ENCODE measurements at places on chromosomes 13 and 19. TPM values are rescaled to one million over a fixed set of nuclear protein-coding genes. Genes with fewer than 3 reads are reported as not detected.

- peaks cover 31% of the 10 kb centered on the region for H3K4me1 ChIP-seq
- H3K36me3 ChIP-seq, result no peaks in the 10 kb centered on the region
- no peak for DNase-seq
- no peak overlapping the region for H3K27ac ChIP-seq
- peak overlapping the region; percentile 88 for H3K4me3 ChIP-seq
Observed at GRCh38 chr19:7393939-7394730, 45.4 kb downstream of the ARHGEF18 start.

DNA sequence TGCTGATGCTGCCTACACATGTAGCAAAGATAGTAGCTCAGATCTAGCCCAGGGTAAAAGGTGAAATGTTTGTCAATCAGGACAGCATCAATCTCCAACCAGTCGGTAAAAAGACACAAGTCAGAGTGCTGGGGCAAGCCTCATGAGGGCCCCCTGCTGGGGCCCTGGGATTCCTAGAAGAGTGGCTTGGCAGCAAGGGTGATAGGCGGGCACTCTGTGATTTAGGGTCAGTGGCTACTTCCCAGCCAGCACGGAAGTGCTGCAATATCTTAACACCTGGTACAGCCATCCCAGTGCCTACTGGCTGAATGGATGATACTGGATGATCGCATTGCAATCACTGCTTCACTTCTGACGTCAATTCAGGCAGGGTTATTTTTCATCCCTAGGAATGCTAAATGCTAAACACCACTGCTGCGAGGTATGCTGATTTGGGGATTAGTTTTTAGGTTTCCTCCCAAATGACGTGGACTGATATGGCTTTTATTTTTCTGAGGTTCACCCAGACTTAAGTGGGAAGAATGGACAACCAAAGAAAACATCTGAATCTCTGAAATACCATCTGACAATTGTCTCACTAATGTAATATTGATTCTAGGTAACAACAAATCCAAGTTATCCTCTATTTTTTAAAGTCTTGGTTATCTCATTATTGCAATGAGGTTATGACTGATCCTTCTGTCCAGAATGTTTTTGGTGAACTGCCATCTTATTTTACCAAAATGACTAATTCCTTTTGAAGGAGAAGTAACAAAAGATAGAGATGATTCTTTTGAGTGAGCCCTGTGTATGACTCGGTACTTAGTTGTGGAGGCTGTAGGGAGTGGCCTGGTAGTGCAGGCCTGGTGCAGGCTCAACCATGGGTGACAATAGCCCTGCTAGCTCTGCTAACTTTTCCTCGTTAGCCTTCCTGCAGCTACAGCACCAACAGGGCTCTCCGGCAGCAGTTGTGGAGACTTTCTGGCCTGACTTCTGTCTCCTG lies 432.5 kb downstream of the FGF9 start:
- no peaks in the 10 kb centered on the region for H3K4me1 ChIP-seq
- DNase-seq, result peak; percentile 70
- H3K4me3 ChIP-seq, result no peak overlapping the region
- no peak overlapping the region for H3K27ac ChIP-seq

- no peak overlapping the region for H3K4me3 ChIP-seq
- H3K4me1 ChIP-seq, result peaks cover 5% of the 10 kb centered on the region
- peak; percentile 90 for DNase-seq
- no peaks in the 10 kb centered on the region for H3K27me3 ChIP-seq
- peaks cover 18% of the 10 kb centered on the region for H3K36me3 ChIP-seq
Observed at GRCh38 chr19:16417660-16418596, 53.8 kb downstream of the EPS15L1 start.

- no peaks in the 10 kb centered on the region for H3K36me3 ChIP-seq
- no peak for DNase-seq
Observed at GRCh38 chr13:32895296-32895695, 120.9 kb upstream of the KL start.

GRCh38 chr13:89199138-89199537 lies 1528.0 kb downstream of the SLITRK5 start:
- no peaks in the 10 kb centered on the region for H3K27me3 ChIP-seq
- H3K27ac ChIP-seq, result no peak overlapping the region
- DNase-seq, result no peak
- no peaks in the 10 kb centered on the region for H3K36me3 ChIP-seq
- H3K4me3 ChIP-seq, result no peak overlapping the region
- H3K4me1 ChIP-seq, result peaks cover 4% of the 10 kb centered on the region

DNA sequence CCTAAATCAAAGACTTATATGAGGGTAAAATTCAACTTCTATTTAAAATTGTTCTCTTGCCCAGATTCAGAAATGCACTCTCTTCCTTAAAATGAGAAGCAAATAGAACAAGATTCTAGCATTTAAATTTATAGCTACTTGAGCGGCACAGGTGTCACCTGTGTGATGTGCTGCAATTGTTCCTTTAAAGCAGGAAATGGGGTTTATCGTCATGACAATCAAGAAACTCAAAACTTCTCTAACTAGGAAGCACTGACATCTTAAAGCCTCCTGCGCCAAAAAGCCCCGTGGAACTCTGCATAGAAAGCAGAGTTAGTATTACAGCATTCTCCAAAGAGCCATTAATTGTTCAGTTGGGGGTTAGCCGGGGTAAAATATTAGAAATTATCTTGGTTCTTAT lies 2.6 kb upstream of the OXGR1 start:
- H3K36me3 ChIP-seq, result no peaks in the 10 kb centered on the region
- H3K4me3 ChIP-seq, result no peak overlapping the region
- no peaks in the 10 kb centered on the region for H3K27me3 ChIP-seq
- H3K27ac ChIP-seq, result no peak overlapping the region
- no peaks in the 10 kb centered on the region for H3K4me1 ChIP-seq

DNA sequence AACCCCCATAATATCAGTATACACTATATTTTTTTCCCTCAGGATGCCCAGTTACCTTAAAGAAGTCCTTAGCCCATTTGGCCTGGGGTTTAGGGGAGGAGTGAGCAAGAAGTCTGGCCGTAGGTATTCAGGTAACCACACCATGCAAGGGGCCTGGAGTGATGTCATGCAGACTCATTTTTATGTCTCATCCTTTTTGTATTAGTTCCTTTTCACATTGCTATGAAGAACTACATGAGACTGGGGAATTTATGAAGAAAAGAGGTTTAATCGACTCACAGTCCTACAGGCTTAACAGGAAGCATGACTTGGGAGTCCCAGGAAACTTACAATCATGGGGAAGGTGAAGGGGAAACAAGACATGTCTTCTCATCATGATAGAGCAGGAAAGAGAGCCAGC lies 12.2 kb downstream of the TPP2 start:
- H3K4me1 ChIP-seq, result no peaks in the 10 kb centered on the region
- H3K27ac ChIP-seq, result no peak overlapping the region
- no peak for DNase-seq

GRCh38 chr19:31962561-31962996 lies 382.8 kb upstream of the ZNF507 start:
- DNase-seq, result no peak
- H3K4me1 ChIP-seq, result no peaks in the 10 kb centered on the region
- no peaks in the 10 kb centered on the region for H3K27me3 ChIP-seq
- no peak overlapping the region for H3K4me3 ChIP-seq
- H3K27ac ChIP-seq, result no peak overlapping the region
- no peaks in the 10 kb centered on the region for H3K36me3 ChIP-seq

- H3K4me3 ChIP-seq, result no peak overlapping the region
- DNase-seq, result no peak
- H3K4me1 ChIP-seq, result no peaks in the 10 kb centered on the region
- H3K27me3 ChIP-seq, result no peaks in the 10 kb centered on the region
- H3K27ac ChIP-seq, result no peak overlapping the region
Observed at GRCh38 chr13:70829748-70830147, 721.5 kb upstream of the KLHL1 start.

DNA sequence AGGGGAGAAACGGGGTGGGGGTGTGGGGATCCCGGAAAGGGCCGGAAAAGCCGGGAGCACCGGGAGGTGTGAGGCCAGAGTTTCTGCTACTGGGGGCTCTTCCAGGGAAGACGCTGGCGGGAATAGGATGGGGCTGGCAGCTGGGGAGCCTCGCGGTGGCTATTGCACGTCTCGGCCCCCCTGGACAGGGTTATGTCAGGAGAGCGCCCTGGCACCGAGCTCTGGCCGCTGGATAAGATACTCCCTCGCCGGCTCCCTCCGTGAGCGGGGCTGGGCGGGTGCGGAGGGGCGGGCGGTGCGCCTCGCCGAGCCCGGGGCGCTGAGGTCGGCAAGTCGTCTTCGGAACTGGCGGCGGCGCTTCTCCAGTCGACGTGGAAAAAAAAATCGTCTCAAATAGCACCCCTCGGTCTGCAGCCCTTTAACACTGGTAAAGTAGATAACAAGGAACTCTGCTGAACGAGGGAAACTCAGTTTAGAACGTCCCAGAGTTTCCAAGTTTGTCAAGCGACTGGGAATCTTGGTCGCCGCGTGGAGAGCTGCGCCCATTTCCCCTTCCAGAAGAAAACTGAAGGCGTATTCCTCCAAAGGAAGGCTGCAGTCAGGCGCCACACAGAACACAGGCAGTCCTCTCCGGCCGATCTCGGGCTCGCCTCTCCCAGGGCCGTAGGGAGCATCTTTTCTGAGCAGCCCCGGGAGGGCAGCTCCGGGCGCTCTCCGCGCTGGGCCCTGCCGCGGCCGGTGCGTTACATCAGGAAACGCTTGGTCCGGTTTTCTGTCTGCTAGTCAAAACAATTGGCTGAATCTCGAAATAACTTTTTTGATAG lies 115.1 kb downstream of the KCNRG start:
- H3K4me3 ChIP-seq, result peak overlapping the region; percentile 77
- DNase-seq, result peak; percentile 81
- no peaks in the 10 kb centered on the region for H3K36me3 ChIP-seq
- peaks cover 55% of the 10 kb centered on the region for H3K4me1 ChIP-seq
- no peaks in the 10 kb centered on the region for H3K27me3 ChIP-seq

- H3K36me3 ChIP-seq, result peaks cover 17% of the 10 kb centered on the region
- no peaks in the 10 kb centered on the region for H3K27me3 ChIP-seq
- DNase-seq, result no peak
Observed at GRCh38 chr13:49693191-49693733, 2.0 kb upstream of the EBPL start.

DNA sequence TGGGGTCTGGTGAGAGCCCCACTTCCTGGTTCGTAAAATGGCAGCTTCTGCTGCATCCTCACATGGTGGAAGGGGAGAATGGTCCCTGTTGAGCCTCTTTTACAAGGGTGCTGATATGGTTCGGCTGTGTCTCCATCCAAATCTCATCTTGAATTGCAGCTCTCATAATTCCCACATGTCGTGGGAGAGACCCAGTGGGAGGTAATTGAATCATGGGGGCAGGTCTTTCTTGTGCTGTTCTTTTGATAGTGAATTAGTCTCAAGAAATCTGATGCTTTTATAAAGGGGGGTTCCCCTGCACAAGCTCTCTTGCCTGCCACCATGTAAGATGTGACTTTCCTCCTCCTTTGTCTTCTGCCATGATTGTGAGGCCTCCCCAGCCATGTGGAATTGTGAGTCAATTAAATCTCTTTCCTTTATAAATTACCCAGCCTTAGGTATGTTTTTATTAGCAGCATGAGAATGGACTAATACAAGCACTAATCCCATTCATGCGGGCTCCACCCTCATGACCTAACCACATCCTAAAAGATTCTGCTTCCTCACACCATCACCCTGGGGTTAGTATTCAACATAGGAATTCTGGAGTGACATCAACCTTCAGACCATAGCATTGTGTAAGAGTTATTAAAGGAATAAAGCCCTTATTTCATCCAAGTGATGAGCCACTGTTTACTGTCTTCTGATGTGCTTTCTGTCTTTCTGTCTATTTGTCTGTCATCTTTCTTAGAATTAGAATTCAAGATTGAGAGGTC lies 159.0 kb upstream of the IRS2 start:
- H3K4me1 ChIP-seq, result no peaks in the 10 kb centered on the region
- H3K27ac ChIP-seq, result no peak overlapping the region
- no peak overlapping the region for H3K4me3 ChIP-seq
- no peak for DNase-seq

DNA sequence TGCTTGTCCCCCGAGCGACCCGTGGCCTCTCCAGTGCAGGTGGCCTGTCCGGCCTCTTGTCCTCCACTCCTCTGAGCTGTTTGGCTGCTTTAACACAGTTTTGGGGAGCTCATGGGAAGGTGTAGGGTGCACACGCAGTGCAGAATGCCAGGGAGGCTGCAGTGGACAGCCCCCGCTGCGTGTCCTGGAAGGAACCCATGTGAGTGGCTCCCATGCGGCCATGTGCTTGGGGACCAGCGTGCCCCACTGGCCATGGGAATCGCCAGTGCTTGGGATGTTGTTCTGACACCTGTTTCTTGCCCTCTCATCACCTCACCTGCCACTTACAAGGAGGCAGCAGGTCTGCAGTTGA lies 22.6 kb upstream of the F7 start:
- H3K4me3 ChIP-seq, result no peak overlapping the region
- H3K36me3 ChIP-seq, result no peaks in the 10 kb centered on the region
- H3K27me3 ChIP-seq, result no peaks in the 10 kb centered on the region
- H3K27ac ChIP-seq, result no peak overlapping the region
- DNase-seq, result no peak

DNA sequence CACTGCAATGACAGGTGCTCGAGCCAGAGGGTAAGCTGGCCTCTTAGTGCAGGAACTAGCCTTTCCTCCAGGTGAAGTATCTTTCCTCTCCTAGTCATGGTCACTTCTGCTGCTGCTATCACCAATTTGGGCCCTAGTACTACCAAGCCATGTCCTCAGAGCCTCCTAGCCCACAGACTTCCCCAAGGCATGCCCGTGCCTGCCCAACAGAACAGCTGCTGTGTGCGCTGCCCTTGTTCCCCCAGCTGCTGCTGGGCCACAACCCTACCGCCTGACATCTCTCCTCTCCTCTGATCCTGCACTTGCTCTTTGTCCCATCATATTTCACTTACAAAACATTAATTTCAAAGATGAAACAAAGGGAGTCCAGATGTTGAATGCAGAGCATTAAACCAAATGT lies 168.5 kb upstream of the FREM2 start:
- no peaks in the 10 kb centered on the region for H3K4me1 ChIP-seq
- H3K27ac ChIP-seq, result no peak overlapping the region
- no peaks in the 10 kb centered on the region for H3K27me3 ChIP-seq
- no peak for DNase-seq
- H3K4me3 ChIP-seq, result no peak overlapping the region
- no peaks in the 10 kb centered on the region for H3K36me3 ChIP-seq

GRCh38 chr19:23784274-23784673 lies 25.6 kb upstream of the ZNF681 start:
- no peak overlapping the region for H3K27ac ChIP-seq
- H3K36me3 ChIP-seq, result peaks cover 70% of the 10 kb centered on the region
- no peaks in the 10 kb centered on the region for H3K27me3 ChIP-seq
- no peak overlapping the region for H3K4me3 ChIP-seq
- no peaks in the 10 kb centered on the region for H3K4me1 ChIP-seq

- no peak overlapping the region for H3K27ac ChIP-seq
- peaks cover 6% of the 10 kb centered on the region for H3K4me1 ChIP-seq
- no peak overlapping the region for H3K4me3 ChIP-seq
- H3K36me3 ChIP-seq, result no peaks in the 10 kb centered on the region
Observed at GRCh38 chr19:14142262-14143190, 6.1 kb upstream of the ASF1B start.

TMEM255B gene
- 1.4 TPM for total RNA-seq

LILRA5 gene
- not detected for total RNA-seq

IGLON5 gene
- not detected for total RNA-seq

KLK14 gene
- 0.48 TPM for total RNA-seq

CPAMD8 gene
- not detected for total RNA-seq

NAPSA gene
- 2.3 TPM for total RNA-seq

ZNF793 gene
- 4.4 TPM for total RNA-seq

DCLK1 gene
- not detected for total RNA-seq

THAP8 gene
- total RNA-seq, result 3.6 TPM

MBD3 gene
- total RNA-seq, result 42.2 TPM

CCDC8 gene
- total RNA-seq, result not detected

NXNL1 gene
- total RNA-seq, result not detected

MBD3L2 gene
- total RNA-seq, result not detected

CGB5 gene
- total RNA-seq, result not detected

KIR3DL2 gene
- total RNA-seq, result not detected

ZNF224 gene
- 25.3 TPM for total RNA-seq

MIER2 gene
- 7.9 TPM for total RNA-seq

PLIN4 gene
- not detected for total RNA-seq

ZNF358 gene
- not detected for total RNA-seq

FLT3LG gene
- 19.3 TPM for total RNA-seq

SHISA2 gene
- not detected for total RNA-seq

C3 gene
- not detected for total RNA-seq
